ENCODE measurements at places on chromosomes 1 and 21. TPM values are rescaled to one million over a fixed set of nuclear protein-coding genes. Genes with fewer than 3 reads are reported as not detected.

Gene ZDHHC18
- 16.4 TPM for total RNA-seq

Gene LMO4
- total RNA-seq = 44.1 TPM

Gene CLCA4
- not detected for total RNA-seq

Gene OR2L5
- total RNA-seq = not detected

Gene SMCP
- total RNA-seq = not detected

Gene GPR52
- 2.6 TPM for total RNA-seq

Gene HLX
- 8.7 TPM for total RNA-seq

Gene HSD3B1
- total RNA-seq = not detected

Gene BCAN
- total RNA-seq = not detected

Gene PAPPA2
- total RNA-seq = 1.3 TPM

Gene SRSF4
- 33.5 TPM for total RNA-seq

Gene BMP8B
- total RNA-seq = not detected

Gene RHCE
- total RNA-seq = under 0.01 TPM

Gene EBNA1BP2
- 91.5 TPM for total RNA-seq

Measured in fibroblast of villous mesenchyme (primary cell).